Activated CD8-positive, alpha-beta T cell treated with anti-CD3 and anti-CD28 coated beads, Interleukin-2, amount 10 ng/mL, durations not matched to agents 7 days and 5 days (primary cell): ENCODE measurements at places on chromosomes 1 and 21. TPM values are rescaled to one million over a fixed set of nuclear protein-coding genes. Genes with fewer than 3 reads are reported as not detected.
A peak's percentile ranks its signal among the peaks of the same experiment; 100 is the strongest.

DNA sequence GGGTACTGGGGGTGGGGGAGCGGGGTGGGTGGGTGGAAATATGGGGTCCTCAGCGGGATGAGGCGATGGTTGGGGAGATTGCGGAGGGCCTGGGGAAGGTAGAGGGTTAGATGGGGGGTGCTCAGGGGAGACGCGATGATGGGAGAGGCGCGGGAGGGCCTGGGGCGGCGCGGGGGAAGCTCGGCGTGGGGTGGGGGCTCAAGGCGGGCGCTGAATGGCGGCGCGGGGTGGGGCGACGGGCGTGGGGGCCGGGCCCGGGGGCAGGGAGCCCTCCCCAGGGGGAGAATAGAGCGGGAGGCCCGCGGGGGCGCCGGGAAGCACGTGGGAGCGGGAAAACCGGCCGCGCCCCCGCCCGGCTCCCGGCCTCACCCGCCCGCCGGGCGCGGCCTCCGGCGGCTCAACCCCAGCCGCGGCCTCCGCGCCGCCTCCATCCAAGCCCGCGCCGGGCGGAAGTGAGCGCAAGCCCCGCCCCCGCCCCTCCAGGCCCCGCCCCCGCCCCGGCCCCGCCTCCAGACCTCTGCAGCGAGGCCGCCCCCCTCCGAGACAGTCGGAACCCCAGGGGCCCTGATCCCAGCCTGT lies at the start of gene FAAP20:
Gene FAAP20, minus strand, starts transcription at position 454 of the 579 bp plus-strand sequence. Its CDS starts 23 bp downstream, at position 431.
- DNase-seq = peak; percentile 80

GRCh38 chr1:53412285-53413174 lies 46.7 kb upstream of the DMRTB1 start:
- DNase-seq = no peak

The SLAMF9 gene
- total RNA-seq = not detected

GRCh38 chr1:174112489-174113162 lies 46.7 kb upstream of the RABGAP1L start:
- DNase-seq = no peak

DNA sequence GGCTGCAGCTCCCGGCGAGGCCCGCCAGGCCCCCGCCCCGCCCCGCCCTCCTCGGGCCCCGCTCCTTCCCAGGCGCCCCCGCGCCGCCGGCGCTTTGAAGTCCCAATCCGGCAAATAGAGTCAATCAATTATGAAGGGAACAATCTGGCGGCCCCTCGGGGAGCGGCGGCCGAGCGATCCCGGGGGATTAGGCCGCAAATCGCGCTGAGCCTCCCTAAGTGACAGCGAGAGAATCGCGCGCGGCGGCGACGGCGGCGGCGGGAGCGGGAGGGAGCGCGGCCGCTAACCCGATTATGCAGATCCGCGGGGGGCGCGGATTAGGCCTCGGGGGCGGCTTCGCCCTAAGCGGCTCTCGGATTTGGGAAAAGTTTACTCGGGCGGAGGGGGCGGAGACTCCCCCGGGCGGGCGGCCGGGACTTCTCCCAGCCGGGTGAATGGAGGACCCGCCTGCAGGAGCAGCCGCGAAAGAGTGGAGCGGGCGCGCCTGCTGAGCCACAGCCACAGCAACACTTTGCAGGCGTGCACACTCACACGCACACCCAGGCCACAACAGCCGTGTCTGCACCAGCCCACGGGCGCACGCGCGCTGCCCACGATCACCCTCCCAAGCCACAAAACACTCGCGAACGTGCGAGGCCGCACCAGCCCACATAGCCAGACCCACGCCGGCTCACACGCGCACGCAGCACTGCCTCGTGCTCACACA lies 23.0 kb upstream of the DMBX1 start:
- no peak for DNase-seq

DNA sequence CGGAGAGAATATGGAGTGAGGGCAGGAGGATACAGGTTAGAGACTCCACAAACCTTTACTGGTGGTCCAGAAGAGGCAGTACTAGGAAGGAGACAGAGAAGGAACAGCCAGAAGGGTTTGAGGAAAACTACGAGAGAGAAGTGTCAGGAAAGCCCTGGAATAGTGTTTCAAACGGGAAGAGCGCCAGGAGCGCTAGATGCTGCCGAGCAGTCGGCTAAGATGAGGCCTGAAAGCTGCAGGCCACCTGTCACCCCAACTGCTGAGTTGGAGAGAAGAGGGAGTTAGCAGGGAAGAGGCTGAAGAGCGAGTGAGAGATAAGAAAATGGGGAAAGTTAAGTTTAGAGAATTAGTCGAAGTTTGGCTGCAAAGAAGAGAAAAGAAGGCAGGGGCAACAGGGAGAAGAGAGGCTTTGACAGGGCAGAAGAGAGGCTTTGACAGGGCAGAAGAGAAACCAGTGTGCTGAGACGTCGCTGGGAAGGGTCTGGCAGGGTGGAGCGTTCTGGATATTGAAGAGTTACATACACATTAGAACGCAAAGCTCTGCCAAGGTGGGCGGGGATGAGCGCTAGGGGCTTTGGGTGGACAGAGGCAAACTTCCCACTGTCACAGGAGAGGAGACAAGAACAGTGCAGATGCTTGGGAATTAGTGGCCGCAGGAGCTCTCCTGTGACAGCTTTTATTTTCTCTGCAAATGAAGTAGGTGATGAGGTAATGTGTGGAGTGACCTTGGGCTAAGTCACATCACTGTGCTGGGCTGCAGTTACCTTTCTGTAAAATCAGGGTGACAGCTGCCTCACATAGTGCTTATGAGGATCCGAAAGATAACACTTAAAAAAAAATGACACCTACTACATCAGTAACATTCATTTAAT lies 31.2 kb downstream of the PCSK9 start:
- DNase-seq = no peak

- DNase-seq = peak; percentile 34
These were observed 829 bp downstream of the ADAR start for GRCh38 chr1:154607106-154607608.

DNA sequence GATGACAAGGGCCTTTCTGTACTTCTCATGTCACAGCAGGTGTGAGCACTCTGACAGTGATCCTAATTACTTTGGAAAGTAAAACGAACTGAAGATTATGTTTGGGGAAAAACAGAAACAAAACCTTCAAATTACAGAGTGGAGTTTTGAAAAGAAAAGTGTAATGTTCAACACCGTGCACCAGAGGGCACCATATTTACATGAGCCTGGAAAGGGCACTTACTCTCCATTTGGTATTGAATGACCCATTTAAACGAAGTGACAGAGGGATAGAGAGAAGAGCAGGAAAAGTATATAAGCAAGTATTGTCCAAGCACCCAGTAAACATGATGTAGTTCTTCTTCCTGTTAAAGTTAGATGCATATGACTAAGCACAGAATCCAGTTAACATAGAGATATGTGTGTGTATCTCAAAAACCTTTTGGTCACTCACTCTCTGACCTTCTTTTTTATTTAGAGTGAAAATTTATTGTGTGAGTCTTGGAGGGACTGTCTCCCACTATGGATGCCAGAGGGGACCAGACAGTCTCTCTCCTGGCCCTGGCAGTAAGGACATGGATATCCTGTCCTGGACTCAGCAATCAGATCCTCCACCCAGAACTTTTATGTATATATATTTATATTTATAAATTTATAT lies 3.8 kb upstream of the RGSL1 start:
- DNase-seq = peak; percentile 51

DNA sequence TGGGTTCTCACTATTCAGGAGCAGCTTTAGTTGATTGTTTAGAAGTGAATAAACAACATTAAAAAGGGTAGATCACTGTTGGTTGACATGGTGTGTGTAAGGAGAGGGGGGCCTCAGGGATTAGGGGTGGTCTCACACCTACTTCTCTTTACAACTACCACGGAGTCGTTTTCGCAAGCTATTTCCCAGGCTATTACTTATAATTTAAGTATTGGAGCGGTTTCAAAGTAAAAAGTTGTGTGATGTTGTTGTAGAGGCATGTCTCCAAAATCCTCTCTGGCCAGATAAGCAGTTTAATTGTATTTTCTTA lies 1.3 kb downstream of the GPSM2 start:
- no peak for DNase-seq

The PBX1 gene
- not detected for total RNA-seq
